ENCODE measurements at places on chromosomes 4 and X.

GRCh38 chr4:5188130-5188529 is 136.8 kb downstream of the STK32B start:
- DNase-seq, result no peak

DNA sequence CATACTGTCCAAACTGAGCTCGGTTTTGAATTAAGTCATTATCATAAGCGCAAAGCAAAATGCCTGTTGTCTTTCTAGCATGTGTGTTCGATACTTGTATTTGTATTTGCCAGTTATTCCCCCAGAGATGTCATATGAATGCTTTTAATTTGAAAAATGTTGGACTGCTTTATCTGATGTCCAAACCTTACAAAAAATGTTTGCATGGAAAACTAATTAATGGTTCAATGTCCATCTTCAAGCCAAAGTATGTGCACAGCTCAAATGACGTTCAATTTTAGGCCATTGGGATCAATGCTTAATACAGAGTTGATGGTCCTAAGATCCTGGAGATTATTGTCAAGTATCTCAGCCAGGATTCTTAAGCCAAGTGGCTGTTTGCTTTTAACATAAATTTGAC is 17.2 kb upstream of the HPGDS start:
- DNase-seq, result no peak

- no peak for DNase-seq
Measured at GRCh38 chrX:327660-328126, 9.1 kb upstream of the GTPBP6 start.

DNA sequence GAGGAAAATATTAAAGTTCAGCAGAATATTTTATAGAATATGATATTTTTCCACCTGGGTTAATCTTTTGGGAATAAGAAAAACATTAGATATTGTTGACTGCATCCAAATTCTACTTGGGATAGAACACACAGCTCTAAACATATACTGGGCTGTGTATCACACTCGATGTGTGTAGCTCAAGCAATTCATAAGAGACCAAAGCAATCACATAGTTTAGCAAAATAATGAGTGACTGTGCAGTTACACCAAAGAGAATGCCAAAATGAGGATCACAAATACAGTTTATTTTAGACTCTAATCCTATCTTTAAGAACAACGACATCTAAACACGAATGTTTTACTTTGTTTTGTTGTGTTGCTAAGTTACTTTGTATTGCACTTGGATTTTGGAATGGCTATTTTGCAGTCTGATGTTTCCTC is 101.2 kb downstream of the CBR4 start:
- no peak for DNase-seq

DNA sequence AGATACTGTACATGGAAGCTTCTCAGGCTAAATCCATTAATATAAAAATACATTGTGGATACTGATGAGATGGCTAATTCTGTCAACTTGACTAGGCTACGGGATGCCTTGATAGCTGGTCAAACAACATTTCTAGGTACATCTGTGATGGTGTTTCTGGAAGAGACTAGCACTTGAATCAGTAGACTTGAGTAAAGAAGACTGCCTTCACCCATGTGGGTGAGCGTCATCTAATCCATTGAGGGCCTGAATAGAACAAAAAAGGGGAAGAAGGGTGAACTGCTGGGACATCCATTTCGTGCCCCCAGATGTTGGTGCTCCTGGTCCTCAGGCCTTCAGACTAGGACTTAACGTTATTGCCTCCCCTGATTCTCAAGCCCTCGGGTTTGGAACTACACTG is 3.7 kb upstream of the SRP72 start:
- DNase-seq, result no peak

- DNase-seq, result no peak
Measured at GRCh38 chr4:65635051-65635821, 35.1 kb downstream of the EPHA5 start.

DNA sequence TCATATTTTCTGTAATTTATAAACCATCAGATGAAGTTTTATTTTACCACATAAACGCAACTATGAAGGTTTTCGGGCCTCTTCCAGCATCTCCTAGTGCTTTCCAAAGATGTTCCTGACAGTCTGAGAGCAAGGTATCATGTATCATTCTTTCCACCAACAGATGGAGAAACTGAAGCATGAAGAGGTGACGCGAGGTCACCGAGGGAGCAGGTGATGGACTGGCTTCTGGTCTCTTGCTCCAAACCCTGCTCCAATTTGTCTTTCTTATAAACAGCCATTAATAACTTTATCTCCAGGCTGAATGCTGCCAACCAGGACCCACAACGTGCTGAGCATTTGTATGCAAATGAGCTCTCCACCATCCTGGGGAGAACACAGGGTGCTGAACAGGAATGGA is 86.3 kb upstream of the MAML3 start:
- DNase-seq, result no peak

GRCh38 chr4:105092356-105092755 is 54.3 kb upstream of the TET2 start:
- DNase-seq, result no peak

DNA sequence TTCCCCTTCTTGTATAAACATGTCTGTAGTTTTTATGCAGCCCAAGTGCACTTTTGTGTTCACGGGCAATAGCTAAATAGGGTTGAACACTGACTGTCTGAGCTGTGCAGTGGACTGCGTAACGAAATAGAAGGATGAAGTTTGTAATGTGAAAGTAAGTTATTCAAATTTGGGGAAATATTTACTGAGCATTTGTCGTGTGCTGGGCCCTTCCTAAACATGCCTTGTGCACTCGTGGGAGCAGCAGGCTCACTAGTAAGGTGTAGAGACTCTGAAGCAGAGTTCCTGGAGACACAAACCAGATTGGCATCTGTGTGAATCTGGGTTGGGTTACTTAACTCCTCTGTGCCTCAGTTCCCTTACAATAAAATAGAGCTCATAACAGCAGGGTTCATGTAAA is 51.7 kb upstream of the C1QTNF7 start:
- DNase-seq, result no peak

GRCh38 chrX:148914783-148915182 is 414.4 kb downstream of the AFF2 start:
- no peak for DNase-seq

DNA sequence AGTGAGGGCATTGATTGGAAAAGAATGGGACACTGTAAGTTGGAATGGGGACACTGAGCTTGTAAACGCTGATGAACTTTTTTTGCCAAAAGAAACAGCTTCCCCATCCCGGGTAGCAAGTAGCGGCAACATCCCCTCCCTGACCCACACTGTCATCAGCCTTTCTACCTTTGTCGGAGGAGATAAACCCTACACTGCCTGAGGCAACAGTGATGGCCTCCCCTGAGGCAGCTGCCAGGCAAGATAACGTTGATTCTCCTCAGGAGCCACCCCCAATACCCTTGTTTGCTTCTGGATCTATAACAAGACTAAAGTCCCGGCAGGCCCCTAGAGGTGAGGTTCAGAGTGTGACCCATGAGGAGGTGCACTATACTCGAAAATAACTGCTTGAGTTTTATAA is 10.3 kb upstream of the RAB33B start:
- DNase-seq, result no peak

DNA sequence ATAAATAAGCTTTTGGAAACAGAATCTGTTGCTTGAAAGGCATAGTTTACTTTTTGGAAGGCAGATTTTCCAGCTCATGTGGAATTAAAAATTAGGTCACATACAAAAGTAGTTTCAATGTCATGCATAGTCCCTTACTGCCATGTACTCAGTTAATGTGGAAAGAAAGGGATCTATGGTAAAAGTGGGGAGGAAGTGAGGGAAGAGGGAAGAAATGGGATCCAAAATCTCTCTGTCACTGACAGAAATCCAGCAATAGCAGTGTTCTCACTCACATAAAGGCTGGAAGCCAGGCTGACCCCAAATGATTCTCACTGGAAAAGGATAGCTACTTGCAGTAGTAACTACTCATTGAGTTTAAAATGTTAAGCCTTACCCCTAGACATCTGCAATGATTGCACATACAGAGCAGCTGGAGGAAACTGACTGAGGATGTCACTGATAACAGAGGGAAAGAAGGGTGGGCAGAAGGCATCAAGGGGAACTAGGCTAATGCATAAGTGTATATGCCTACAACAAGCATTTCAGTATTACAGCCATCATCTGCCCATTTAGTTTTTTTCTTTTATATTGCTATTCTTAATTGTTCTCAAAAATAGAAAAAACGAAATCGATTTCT is 445.6 kb downstream of the FAT4 start:
- no peak for DNase-seq

GRCh38 chr4:2619459-2619858 is 83.0 kb downstream of the FAM193A start:
- no peak for DNase-seq

GRCh38 chr4:54050214-54050904 is 14.0 kb downstream of the CHIC2 start:
- DNase-seq, result no peak

- DNase-seq, result no peak
Measured at GRCh38 chr4:73703320-73703719, 37.0 kb upstream of the CXCL8 start.

DNA sequence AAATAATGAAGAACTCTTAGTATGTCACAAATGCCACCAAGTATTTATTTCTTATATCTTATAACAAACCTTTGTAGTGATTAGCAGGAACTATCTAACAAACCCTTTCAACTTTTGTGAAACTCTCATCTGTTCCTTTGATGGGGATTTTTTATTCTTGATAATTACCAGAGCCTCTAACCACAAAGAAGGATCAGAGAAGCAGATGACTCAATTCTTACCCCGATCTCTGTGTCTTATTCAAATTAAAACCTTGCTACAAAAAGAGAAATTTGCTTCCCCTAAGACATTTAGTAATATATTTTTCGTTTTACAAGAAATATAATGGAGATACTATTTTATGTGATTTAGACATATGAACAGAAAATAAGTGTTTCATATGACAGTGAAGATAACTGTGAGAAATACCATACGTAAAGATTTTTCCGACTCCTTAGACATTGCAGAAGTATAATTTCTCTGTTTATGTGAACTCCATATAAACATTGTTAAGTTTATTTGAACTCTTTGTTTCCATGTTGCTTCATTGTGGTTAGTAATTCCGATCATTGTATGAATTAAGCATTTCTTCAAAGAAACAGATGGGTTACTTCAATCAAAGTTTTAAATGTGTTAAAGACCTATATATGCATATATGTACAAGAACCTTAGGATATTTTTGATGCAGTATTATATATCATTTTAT is 205.4 kb downstream of the CFAP299 start:
- DNase-seq, result no peak

DNA sequence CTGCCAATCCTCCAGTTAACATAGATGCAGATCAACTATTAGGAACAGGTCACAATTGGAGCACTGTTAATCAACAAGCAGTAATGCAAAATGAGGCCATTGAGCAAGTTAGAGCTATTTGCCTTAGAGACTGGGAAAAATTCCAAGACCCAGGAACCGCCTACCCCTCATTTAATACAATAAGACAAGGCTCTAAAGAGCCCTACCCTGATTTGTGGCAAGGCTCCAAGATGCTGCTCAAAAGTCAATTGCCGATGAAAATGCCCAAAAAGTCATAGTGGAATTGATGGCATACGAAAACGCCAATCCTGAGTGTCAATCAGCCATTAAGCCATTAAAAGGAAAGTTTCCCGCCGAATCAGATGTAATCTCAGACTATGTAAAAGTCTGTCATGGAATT is 20.5 kb upstream of the TRIM61 start:
- no peak for DNase-seq

DNA sequence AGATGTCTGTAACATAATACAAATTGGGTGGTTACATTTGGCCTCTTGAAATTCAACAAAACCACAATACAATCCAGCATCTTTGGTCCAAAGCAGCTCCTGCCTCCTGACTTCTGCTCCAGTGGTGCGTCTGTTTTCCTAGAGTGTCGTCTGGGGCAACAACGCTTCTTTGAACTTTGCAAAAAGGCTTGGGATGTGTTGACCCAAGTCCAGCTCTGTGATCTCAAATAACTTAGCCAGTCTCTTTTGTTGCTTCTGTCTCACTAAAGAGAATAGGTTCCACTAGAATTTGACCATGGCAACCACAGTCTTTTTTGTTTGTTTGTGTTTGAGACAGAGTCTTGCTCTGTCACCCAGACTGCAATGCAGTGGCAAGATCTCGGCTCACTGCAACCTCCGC is 324.0 kb downstream of the DHRSX start:
- DNase-seq, result no peak

- DNase-seq, result no peak
Measured at GRCh38 chr4:91233164-91233563, 1070.6 kb upstream of the GRID2 start.

DNA sequence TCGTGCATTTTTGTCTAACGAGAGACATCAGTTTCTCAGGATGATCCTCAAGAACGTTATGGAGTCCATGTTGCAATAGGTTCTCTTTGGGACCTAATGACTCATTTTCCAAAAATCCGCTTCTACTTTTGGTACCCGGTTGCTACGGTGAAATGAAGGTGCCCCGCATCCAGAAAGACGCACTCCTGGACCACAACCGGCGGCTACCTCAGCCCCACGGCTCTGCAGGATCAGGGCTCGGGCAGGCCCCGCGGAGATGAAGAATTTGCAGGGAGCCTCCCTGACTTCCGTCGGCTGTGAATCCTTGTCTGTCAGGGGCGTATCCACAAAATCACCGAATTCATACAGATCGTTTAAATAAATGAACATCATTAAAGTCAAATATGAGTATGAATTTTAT is 15.6 kb downstream of the GTPBP6 start:
- no peak for DNase-seq

DNA sequence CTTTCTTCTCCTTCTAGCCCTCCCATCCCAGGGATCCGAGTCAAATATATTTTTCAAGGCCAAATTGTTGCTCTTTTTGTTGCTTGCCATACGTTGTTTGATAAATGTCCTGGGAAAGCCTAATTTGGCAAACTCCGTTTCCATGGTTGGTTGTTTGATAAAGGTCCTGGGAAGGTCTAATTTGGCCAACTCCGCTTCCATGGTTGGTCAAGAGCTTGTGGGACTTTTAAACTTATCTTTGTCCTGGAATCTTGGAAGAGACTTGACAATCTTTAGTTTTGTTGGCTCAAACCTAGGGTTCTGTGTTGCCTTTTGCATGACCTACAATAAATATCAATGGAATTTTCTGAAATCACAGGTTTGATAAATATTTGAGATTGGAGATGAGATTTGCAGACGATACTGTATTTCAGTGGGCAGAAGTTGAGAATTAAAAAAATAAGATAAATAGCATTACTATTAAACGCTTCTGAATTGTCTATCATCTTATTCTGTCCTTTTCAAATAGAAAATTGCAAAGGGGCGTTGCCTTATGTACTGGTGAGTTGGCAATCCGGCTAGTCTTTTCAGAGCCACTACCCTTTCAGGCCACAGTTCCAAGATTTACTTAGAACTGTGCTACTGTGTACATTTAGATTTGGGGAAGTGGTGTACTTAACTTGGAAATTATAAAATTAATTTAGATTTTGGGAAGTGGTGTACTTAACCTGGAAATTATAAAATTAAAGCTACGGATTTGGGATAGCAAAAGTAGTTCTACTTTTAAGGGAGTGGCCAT is 804 bp downstream of the OSTC start:
- DNase-seq, result no peak
